Bone marrow (tissue), 2 donors: ENCODE measurements at places on chromosomes 1 and 21.
A peak's percentile ranks its signal among the peaks of the same experiment; 100 is the strongest.

GRCh38 chr1:26531651-26532131 lies 2.1 kb downstream of the RPS6KA1 start:
- no peak for DNase-seq

GRCh38 chr1:109625176-109625575 lies 5.5 kb downstream of the AMPD2 start:
- no peak for DNase-seq

GRCh38 chr21:39251326-39251725 lies 62.1 kb downstream of the BRWD1 start:
- DNase-seq = no peak

GRCh38 chr21:41142051-41142795 lies 25.7 kb upstream of the BACE2 start:
- DNase-seq = no peak

DNA sequence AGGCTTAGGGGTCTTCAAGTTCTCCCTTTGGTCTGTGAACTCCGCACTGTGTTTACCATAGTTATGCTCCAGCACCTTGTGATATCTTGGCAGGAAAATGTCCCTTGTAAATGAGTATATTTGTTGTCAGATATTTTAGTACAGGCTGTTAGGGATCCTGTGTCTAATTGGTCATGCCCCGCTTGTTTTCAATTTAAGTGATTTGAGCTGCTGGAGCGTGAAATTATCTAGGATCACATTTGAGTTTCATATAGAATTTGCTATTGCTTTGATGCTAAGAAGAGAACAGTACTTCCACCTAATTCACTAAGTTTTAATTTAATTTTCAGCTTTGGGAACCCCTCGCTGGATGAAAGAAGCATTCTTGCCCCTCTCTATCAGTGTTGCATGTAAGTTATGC lies 15.4 kb upstream of the TOR3A start:
- no peak for DNase-seq

DNA sequence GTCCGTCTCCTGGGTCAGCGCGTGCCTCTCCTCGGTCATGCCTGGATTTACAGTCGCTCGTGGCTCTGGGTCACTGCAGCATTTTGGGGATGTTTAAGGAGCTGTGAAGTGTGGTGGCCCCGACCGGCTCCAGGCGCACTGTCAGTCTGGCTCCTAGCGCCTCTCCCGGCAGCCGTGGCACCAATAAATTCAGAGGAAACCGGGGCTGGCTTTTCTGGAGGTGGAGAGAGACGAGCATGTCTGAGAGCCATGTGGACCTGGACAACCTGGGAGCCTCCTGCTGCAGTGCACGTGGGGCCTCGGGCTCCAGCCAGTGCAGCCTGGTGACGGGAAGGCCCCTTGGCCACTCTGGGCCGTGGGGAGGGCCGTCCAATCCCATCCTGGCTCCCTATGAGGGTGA lies 17.1 kb downstream of the PLCH2 start:
- DNase-seq = no peak

- DNase-seq = no peak
These were observed 9.2 kb upstream of the TNFRSF8 start for GRCh38 chr1:12053752-12054548.

DNA sequence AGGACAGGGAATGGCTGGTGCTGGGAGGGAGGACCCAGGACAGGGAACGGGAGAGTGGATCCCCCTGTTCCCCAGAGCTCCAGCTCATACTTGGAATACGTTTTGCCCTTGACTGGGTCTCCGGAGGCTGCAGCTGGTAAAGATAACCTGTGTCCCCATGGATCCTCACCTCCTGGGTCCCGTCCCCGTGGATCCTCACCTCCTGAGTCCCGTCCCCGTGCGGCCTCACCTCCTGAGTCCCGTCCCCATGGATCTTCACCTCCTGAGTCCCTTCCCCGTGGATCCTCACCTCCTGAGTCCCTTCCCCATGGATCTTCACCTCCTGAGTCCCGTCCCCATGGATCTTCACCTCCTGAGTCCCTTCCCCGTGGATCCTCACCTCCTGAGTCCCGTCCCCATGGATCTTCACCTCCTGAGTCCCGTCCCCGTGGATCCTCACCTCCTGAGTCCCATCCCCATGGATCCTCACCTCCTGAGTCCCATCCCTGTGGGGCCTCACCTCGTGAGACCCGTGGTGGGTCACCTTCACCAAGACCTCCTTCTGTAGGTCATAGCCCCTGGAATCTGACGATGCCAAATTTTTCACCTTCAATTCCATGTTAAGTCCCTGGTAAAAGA lies 61.4 kb downstream of the SCCPDH start:
- no peak for DNase-seq

GRCh38 chr1:36372617-36373016 lies 13.1 kb downstream of the STK40 start:
- no peak for DNase-seq

DNA sequence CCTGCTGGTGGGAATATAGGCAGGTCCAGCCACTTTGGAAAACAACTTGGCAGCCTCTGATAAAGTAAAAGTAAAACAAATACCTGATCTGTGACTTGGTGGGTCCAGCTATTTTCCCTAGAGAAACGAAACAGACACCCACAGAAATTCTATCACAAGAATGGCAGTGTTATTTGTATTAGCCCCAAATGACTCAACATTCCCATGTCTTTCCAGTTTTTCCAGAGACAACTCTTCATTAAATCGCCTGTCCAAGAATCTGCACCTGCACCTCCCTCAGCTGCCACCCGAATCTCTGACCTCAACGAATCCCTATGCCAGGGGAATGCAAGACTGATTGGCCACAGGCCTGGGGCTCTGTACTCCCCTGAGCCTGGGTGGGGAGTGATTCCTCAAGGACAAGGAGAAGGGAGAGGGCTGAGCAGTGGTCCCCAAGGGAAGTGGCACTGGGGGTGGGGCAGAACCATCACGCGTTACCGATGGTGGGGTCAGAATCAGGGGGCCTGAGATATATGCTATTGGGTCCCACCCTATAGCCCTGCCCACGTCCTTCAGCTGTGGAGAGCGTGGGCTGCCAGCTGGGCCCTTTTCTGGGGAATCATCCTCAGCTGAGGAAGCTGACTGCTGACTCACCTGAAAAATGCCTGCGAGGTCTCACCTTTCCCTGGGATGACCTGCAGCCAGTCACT lies 553.0 kb downstream of the PTPRU start:
- no peak for DNase-seq

DNA sequence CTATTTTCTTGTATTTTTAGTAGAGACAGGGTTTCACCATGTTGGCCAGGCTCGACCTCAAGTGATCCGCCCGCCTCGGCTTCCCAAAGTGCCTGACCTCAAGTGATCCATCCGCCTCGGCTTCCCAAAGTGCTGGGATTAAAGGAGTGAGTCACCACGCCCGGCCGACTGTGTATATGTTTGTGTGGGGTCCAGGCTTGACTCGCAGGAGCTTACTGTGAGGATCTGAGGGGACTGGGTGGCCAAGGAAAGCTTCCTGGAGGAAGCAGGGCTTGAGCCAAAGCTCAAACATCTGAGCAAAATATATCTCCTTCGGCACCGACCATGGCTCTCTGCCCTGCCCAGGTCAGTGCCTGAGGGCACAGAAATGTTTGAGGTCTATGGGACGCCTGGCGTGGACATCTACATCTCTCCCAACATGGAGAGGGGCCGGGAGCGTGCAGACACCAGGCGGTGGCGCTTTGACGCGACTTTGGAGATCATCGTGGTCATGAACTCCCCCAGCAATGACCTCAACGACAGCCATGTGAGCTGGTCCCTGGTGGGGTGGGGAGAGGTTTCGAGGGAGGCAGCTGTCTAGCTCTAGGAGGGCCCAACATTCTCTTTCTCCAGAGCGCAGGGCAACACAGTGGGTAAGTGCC lies 10.5 kb downstream of the PADI3 start:
- DNase-seq = no peak

- DNase-seq = no peak
These were observed at the start of gene TCEA3 for GRCh38 chr1:23424293-23425192. TCEA3 (minus strand) TSS chr1:23424748; CDS start chr1:23424633, 115 bp downstream.

GRCh38 chr1:211155040-211155439 lies 21.1 kb upstream of the KCNH1 start:
- no peak for DNase-seq

DNA sequence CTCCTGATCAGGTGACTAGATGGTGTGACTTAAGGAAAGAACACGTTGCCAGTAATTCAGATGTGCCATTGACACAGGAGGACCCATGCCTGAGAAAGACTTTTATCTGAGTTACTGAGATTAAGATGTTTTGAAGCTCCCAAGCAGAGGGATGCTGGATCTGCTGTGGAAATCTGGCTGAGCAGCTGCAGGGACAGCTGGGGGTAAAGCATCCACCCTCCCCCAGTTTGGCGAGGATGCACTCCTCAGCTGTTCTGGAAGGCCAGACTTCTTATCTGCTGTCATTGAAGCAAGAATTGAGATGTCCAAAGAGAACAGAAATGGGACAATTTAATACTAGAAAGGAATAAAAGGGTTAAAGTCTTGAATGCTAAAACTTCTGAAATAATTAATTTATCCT lies 25.7 kb downstream of the TTC3 start:
- no peak for DNase-seq

GRCh38 chr21:35585155-35585554 lies 475.2 kb downstream of the SETD4 start:
- DNase-seq = peak; percentile 25

DNA sequence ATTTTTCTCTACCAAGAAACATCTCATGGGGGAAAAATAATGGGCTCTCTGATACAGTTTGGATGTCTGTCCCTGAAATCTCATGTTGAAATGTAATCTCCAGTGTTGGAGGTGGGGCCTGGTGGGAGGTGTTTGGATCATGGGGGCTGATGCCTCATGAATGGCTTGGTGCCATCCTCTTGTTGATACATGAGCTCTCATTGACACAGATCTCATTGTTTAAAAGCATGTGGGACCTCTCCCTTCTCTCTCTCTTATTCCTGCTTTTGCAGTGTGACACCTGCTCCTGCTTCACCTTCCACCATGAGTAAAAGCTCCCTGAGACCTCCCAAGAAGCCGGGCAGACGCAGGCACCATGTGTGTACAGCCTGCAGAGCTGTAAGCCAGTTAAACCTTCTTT lies 332.5 kb upstream of the NRIP1 start:
- no peak for DNase-seq

GRCh38 chr1:52182874-52183400 lies 41.0 kb downstream of the ZFYVE9 start:
- no peak for DNase-seq

DNA sequence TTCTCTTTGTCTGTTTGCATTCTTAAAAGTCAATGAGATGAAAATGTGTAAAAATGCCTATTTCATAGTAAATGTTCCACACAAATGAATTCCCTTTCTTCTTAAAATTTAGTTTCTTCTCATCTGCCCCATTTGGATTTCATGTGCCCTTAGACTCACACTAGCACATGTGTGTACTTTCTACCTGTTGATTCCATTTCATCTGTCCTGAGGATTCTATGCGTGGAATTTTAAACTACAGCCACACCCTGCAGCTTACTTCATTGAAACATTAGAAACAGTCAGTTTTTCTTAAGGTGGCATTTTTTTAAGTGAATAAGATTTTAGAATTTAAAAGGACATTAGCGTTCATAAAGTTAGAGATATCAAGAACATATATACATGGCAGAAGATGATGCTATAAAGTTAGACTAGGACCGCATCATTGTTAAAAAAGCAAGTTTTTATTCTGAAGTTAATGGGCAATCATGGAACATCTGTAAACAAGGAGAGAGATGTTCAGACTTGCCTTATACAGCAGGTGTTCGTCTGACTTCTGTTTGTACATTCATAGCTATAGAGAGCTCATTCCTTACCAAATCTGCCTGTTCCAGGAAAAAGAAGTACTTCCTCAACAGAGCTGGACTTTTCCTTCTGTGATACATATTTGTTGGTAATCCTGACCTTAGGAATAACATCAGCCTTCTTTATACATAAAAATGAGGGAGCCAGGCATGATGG lies 3.9 kb upstream of the TUT4 start:
- no peak for DNase-seq

- no peak for DNase-seq
These were observed 37.5 kb upstream of the KIF21B start for GRCh38 chr1:201061049-201061448.

GRCh38 chr1:182644886-182645285 lies 39.5 kb downstream of the RGS8 start:
- no peak for DNase-seq

DNA sequence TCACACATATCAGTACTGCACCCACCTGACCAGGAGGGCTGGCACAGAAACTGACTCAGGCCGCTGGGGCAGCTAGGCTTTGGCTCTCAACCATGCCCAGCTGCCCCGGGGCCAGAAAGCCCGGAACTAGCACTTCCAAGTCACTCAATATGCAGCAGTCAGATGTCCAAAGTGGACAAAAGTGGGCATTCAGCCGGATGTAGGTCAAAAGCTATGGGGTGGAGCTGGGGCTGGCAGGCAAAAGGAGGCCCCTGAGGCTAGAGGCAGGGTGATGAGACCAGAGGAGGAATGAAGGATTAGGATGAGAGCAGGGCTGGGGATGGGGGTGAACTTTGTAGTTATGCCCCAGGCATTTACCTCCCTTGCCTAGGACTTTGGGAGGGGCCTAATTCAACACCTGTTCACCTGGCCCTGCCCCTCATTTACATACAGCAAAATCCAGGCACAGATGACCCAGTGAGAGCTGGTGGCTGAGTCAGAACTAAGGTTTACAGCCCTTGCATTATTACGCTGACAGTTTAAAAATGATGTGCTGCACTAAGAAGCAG lies 30.7 kb upstream of the EDN2 start:
- DNase-seq = no peak

DNA sequence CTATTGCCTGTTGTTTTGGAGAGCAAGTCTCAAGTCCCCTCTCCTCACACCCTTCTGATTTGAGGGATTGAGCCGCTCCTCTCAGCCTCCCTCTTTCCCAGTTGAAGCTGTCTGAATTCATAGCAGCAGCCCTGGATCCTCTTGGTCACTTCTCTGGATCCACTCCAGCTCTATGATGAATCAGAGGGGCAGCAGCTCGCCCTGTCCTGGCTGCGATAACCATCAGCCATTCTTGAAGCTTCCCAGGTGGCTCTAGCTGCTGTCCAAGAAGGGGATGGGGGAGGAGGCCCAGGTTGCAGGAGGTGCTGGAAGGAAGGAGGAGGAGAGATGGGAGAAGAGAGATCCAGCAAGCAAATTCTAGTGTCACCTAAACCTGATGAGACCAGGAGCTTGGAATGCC lies 31.3 kb downstream of the WNT4 start:
- no peak for DNase-seq

- DNase-seq = no peak
These were observed 89.7 kb downstream of the DMRTA2 start for GRCh38 chr1:50333595-50333974.

GRCh38 chr1:64308866-64309265 lies 105.4 kb downstream of the UBE2U start:
- DNase-seq = no peak

DNA sequence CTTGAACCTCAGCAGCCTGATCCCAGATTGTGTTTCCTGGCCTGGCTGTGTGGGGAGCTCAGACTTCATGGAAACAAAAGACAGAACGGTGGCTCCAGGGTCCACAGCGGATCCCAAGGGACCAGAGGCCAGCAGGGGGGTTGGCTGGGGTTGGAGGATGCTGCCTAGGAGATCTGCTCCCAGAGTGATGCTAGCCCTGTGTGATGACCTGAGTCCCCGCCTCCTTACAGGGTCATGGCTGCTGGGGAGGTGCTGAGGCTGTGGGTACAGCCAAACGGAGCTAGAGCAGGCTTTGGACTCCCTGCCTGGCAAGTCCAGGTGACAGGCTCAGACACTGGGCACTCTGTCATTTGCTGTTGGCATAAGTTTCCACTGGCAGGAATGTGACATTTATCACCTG lies 11.5 kb upstream of the RUNX3 start:
- no peak for DNase-seq

GRCh38 chr1:29245876-29246275 lies 9.6 kb downstream of the PTPRU start:
- no peak for DNase-seq
